ENCODE measurements at places on chromosomes 2 and 18.

- no peak for DNase-seq
Measured at GRCh38 chr2:106853631-106854030, 32.3 kb downstream of the ST6GAL2 start.

DNA sequence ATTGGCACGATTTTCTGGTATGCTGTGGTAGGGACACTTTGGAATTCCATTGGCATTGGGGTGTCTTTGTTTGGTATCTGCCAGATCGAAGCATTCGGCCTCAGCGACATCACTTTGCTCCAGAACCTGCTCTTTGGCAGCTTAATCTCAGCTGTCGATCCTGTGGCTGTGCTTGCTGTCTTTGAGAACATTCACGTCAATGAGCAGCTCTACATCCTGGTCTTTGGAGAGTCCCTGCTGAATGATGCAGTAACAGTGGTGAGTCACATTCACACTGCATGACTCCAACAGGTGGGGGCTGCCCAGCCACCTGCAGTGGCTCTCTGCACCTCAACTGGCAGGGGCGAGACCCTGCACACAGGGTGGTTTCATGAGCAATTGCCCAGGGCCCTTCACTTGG is 38.4 kb downstream of the SLC9A2 start:
- no peak for DNase-seq

GRCh38 chr2:194674043-194674442 is 983.0 kb upstream of the SLC39A10 start:
- no peak for DNase-seq

- peak; percentile 36 for DNase-seq
Measured at GRCh38 chr18:12391487-12392165, 14.6 kb upstream of the AFG3L2 start.

DNA sequence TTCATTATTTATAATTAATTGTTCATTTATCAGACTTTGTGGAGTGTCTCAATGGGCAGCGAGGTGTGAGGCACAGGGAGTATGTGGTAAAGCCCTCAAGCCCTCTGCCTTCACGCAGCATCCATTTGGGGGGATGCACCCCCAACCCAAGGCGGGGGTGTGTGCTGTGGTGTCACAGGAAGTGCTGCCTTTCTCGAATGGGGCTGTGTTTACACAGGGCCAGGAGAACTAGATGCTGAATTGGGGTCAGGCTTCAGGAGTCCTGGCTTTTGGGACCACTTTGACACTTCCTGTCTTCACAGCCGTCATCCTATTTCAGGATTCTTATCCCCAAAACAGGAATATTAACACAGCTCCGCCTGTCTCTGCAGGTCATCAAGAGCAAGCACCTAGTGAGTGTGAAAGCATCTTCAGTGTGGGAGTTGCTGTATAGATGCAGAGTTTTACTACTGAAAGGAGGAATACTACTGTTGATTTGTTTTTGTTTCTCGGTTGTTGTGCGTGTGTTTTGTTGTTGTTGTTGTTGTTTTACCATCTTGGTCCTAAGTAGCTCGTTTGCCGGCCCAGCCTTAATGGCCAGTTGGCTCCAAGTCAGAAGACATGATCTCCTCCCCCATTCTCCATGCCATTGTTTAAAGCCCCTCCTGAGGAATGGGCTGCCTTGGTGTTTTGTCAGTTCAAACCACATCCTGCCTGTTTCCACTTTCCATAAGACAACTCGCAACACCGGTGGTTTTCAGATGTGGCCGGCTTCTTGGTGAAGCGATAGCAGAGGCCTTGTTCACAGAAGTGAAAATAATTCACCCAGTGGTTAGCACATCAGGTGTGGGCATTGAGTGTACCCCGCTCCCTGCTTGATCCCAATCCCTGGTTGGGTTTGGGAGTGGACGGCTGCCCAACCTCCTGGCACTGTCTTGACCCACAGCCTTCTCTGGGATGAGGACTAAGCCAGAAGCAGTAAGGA is 221.3 kb downstream of the BCL2 start:
- DNase-seq, result no peak

DNA sequence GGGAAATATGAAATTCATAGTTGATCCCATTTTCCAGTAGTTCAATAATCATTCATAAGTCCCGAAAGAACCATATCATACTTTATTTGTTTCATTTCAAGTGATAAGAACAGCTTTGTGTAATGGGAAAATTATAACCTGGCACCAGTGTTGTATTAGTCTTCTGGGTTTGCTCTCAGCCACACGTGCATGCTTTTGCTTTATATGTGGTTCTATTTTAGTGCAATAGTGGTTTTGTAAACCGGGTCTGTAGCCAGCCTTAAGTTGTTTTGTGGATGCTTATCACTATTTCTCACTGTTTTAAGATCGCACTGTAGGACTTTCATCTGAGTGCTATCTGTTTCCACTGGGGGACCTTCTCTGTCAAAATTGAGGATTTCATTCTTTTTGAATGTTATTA is 203.8 kb downstream of the PTPRM start:
- DNase-seq, result no peak

DNA sequence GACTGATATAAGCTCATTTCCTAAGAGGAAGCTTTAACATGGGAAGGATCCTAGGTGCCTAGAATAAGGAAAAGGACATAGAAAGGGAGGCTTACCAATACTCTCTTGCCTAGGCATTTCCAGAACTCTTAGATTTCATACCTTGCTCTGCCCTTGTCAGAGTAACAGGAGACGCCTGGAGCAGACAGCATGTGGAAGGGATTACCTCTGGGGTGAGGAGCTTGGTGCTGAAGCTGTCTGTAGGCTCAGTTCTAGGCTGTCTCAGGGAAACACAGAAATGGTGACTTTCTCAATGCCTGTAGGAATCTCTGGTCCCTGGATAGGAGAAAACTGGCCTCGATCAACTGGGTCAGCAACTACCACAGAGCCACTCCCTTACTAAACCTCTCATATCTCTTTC is 150.0 kb downstream of the SLC4A3 start:
- DNase-seq, result no peak

- no peak for DNase-seq
Measured at GRCh38 chr2:153388246-153388645, 90.3 kb downstream of the RPRM start.

- DNase-seq, result no peak
Measured at GRCh38 chr2:163664610-163665009, 71.2 kb downstream of the FIGN start.

DNA sequence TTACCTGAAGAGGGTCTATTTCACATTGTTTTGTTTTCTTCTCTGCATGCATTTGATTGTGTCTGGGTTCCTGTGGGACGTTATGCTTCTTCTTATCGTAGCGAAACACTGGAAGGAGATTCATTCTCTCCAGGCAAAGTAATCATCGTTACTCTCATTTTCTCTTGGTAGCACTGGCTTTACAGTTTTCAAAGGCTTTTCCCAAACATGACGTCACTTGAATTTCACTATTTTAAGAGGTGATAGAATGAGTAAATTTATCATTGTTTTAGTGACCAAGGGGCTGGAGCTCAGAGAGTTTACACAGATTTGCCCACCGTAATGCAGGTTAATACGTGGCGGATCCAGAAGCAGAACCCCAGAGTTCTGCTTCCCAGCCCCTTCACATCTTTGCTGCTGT is 391.4 kb downstream of the DCDC2C start:
- DNase-seq, result no peak

DNA sequence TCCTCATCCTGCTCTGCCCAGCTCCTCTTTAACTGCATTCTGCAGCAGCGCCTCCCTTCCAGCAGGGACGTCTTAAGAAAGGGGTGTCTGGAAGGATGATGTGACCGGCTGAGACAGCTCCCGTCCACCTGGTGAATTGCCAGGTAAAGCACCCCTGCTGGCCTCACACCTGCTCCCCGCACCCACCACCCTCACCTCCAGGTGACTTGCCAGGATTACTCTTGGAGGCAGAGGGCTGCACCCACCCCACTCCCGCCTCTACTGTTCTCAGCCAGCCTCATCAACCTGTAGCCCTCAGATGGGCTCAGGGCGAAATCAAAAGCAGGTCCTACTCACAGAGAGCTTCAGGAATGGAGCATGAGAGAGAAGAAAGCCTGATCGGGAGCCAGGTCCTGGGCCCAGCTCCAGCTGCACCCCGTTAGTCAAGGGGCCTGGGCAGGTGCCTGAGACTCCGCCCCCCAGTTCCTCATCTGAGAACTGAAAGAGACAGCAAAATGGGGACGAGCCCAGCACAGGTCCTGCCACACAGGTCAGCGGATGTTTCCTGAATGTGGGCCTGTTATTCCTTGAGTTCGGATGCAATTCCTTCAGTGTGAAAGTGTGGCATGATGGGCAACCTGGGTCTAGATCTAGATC is 5.6 kb downstream of the ADRA2B start:
- no peak for DNase-seq

GRCh38 chr2:121089166-121089510 is 195.9 kb downstream of the TFCP2L1 start:
- no peak for DNase-seq

DNA sequence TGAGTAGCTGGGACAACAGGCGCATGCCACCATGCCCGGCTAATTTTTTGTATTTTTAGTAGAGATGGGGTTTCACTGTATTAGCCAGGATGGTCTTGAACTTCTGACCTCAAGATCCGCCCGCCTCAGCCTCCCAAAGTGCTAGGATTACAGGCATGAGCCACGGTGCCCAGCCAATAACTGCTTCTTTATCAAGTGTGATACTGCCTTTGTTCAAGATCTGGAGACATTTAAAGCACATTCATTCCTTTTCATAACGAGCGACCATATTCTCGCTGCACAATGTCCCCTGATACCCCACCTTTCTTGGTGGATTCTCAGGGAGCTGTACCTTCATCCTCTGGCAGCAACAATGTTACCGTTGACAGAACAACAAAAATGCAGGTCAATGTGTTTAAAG is 75.4 kb downstream of the PIEZO2 start:
- DNase-seq, result no peak

GRCh38 chr2:12168791-12169388 is 422.5 kb downstream of the LPIN1 start:
- no peak for DNase-seq

GRCh38 chr18:48002933-48003365 is 72.5 kb upstream of the SMAD2 start:
- no peak for DNase-seq

DNA sequence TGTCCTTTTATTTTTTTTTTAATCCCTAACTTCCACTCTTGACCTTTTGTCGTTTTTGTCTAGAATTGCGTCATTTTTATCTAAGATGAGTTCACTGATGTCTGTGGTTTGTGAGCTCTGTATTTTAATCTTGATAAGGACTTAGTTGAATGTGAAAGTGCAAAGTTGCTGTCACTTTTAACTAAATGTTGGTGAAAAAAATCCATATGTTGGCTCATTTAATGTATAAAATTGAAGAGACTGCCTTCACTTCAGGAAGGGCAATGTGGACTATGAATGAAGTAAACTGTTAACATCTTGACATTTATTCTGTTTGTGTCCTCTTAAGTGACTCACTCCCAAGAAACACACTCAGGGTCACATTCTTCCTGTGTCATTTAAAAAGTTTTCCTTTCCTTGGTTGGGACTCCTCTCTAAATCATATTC is 256.6 kb upstream of the RASGRP3 start:
- DNase-seq, result no peak

GRCh38 chr2:232291343-232291742 is 87.2 kb upstream of the ALPP start:
- DNase-seq, result no peak

DNA sequence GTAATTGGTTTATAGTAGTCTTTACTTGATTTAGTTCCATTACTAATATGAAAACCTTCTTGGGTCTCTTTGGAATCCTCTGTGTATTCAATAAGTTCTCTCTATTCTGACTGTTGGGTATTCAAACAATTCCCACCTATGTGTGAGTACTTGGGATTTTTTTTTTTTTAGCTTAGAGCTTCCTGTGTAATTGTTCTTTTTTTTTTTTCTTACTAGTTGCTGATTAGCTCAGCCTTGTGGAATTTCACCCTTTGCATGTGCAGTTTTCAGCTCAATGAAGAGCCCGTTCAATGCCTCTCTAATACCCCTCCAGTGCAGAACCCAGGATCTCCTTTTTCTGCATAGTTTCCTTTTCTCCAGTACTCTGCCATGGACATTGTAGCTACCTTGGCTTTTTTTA is 339.1 kb upstream of the GALNT5 start:
- no peak for DNase-seq

Data from C1 segment of cervical spinal cord (tissue), 14 donors.